ENCODE measurements at places on chromosomes 4 and X.

- no peak for DNase-seq
Measured at GRCh38 chrX:102979536-102979935, 42.5 kb downstream of the RAB40AL start.

DNA sequence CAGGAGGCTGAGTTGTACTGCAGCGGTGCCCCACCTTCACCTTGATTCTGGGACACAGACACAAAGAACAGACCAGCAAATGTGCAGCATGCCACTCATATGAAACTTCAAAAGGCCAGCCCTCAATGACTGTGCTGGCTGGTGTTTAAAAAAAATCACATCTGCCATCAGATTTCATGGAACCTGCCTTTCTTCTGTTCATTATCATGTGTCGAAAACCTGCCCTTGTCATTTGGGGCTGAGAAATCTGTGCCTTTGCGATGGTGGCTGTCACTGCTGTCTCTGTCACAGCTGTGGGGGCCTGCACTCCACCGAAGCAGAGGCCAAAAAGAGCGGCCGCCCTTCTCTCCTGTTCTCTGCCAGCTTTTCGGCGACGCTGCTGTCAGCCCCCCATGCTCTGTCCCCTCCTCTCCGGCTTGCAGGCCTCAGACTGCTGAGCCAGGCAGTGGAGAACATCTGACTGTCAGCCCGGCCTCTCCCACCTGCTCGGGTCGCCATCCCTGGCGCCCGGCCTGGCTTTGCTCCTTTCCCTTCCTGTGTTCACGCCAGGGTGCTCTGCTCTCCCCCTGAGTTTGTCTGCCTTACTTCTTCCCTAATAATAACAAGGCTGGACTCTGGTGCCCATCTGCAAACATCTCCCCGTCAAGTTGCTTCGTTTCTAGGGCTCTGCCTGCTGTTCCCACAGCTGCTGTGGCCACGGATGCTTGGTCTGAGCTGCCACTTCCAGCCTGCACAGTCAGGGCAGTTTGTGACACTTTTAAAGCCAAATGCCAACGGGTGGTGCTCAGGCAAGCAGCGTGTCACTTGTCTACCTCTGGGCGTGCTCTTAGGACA, 355.2 kb downstream of the UNC5C start:
- DNase-seq = no peak

DNA sequence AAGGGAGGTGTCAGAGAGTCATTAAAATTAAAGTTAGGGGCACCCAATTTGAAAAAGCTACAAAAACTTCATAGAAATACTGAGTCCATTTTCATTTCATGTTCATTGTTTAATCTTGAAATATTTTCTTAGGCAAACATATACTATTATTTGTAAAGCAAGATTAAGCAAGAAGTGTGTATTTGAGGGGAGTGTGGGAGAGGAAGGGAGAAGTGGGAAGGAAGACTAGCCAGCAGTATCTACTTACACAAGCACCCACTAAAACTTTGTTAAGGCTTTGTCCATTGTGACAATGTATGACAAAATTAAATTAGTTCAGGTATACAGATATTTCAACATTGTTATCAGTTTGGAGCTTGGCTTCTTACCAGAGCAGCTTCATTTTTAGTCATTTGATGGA, 222.9 kb downstream of the ARHGAP24 start:
- DNase-seq = no peak

DNA sequence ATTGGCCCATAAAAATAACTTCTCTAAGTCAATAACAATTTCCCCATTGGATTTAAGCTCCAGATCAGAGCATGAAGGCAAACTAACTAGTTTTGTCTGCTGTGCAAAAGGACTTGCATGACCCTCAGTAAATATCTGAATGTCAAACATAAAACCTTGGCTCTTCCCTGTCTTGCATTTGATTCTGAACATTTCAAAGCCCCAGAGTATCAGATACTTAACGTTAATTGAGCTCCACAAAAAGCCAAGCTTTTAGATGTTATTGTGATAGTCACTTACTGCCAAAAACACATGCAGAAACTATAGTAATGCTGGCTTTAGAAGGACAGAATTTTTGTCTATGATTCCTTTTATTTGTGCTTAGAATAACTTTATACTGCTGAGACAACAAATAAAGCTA, 664.2 kb downstream of the ADGRL3 start:
- DNase-seq = no peak

DNA sequence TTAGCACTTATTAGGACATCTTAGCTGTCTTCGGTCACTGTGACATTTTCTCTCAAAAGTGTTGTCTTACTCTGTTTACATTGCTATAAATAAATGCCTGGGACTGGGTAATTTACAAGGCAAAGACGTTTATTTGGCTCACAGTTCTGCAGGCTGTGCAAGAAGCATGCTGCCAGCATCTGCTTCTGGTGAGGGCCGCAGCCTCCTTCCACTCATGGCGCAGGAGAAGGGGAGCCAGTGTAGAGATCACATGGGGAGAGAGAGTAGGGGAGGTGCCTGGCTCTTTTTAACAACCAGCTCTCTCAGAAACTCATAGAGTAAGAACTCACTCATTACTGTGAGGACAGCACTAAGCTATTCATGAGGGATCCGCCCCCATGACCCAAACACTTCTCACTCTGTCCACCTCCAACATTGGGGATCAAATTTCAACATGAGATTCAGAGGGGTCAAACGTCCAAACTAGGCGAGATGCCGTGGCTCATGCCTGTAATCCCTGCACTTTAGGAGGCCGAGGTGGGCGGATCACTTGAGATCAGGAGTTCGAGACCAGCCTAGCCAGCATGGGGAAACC, 43.5 kb upstream of the HERC6 start:
- DNase-seq = no peak

DNA sequence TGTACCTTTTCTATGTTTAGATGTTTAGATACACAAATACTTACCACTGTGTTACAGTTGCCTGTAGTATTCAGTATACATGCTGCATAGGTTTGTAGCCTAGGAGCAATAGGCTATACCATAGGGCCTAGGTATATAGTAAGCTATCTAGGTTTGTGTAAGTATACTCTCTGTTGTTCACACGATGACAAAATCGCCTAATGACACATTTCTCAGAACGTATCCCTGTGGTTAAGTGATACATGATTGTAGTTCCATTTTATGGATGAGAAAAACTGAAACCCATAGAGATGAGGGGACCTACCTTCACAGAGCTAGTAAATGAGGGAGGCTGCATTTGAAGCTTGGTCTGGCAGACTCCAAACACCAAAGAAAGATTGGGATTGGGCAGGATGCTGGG, 79.4 kb upstream of the EFNB1 start:
- DNase-seq = no peak

DNA sequence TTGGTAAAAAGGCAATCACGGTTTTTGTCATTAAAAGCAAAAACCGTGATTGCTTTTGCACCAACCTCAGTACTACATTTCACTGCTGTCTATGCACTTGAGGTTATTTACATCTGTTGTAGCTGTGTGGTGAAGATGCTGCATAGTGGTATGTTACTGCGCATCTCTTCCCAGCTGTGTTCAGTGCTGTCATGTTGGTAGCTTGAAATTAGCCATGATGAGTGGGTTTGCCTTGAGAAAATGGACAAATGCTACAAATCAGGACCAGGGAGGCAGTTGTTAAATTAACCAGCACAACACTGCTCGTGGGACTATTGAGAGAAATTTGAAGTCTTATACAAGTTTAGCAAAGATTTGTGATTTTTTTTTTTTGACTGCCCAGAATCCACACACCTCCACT, 2.2 kb upstream of the SMIM43 start:
- no peak for DNase-seq

- DNase-seq = no peak
Measured at GRCh38 chr4:24163314-24163713, 273.5 kb upstream of the PPARGC1A start.

DNA sequence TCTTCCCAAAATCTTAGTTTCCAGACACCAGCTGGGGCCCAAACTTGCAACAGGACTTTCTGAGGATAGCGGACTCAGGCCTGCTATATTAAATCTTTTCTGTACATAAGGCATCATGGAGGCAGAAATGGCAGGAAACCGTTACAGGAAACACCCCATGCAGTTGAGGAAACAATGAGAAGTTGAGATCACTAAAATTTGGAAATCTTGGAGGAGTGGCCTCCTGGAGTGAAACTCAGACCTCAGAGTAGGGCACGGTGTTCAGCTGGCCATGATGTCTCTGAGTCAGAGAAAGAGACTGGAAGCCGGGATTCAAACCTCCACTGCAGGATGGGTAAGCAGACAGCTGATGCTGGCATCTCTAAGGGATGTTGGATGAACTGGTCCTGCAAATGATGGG, 372.6 kb upstream of the CTSO start:
- no peak for DNase-seq

DNA sequence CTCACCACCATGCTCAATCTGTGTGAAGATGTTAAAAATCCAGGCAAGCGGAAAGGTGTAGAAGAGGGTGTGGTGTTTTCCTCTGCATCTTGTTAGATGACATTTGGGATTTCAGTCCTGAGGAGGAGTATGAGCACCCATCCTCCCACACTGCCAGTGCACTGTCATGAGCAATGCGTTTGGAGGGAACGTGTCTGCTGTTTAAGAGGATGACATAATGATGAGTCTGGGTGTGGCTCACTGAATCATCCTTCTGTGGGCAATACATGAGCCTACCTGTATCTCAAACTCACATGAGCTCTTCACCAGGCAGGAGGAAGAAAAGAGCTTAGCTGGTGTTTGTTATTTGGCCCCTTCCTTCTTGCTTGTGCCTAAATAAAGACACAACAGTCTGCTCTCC, 67.9 kb upstream of the ARX start:
- no peak for DNase-seq

DNA sequence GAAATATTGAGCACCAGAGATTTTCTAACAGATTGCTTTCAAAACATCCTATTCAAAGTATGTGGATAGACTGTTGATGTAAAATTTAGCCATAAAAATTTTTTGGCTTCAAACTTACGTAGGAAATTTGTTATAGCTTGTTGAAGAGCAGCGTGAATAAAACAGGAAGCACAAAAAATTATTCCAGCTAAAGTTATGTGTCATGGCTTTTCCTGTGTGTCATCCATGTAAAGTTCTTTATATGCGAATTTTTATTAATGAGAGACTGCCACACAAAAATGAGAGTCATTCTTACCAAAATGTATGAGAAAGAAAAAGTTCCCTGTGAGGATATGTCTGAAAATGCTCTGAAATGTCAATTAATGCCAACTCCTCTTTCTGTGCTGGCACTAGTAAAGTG, 19.5 kb downstream of the EPGN start:
- no peak for DNase-seq

DNA sequence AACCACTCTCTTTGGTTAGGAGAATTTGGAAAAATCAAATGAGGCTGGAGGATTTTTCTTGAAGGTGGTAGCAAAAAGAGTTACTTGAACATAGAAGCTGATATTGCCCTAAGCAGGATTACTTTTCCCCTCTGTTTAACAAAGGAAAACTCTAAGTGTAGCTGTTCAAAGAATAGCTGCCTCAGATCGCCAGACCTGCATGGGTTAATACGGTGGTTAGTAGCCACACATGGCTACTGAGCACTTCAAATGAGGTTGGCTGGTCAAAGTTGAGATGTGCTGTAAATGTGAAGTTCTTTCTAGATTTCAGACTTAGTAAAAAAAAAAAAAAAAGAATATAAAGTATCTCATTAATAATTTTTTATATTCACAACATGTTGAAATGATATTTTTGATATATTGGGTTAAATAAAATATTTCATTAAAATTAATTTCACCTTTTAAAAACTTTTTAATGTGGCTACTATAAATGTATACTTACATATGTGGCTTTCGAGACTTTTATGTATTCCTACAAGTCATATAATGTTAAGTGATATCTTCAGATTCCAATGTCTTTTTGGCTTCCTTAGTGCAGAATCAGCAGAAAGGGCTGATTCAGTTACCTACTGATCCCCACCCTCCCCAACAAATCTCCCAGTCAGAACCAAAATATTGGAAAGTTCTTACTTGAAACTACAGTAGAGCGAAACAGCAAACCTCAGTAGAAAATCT, 3.3 kb upstream of the RPS6KA3 start:
- DNase-seq = no peak

DNA sequence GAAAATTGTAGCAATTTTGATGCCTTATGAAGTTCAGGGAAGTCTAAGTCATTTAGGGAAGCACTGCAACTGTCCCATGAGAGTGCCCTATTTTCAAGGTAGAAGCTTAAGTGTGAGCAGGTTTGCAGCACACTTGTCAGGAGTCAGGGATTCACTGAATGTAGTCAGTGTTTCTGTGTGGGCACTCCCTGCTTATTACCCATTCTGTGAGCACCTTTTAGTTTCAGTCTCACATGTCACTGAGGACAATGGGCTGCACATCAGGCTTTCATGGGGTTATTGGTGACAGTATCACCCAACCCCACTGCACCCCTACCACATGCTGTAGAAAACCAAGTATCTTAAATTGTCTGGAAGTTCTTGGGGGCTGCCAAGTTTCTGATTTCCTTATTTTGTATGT, 2.9 kb upstream of the CCNG2 start:
- DNase-seq = no peak

- no peak for DNase-seq
Measured at GRCh38 chr4:159639671-159640323, 536.9 kb downstream of the RAPGEF2 start.

- DNase-seq = no peak
Measured at GRCh38 chrX:8688776-8689175, 43.2 kb downstream of the ANOS1 start.

DNA sequence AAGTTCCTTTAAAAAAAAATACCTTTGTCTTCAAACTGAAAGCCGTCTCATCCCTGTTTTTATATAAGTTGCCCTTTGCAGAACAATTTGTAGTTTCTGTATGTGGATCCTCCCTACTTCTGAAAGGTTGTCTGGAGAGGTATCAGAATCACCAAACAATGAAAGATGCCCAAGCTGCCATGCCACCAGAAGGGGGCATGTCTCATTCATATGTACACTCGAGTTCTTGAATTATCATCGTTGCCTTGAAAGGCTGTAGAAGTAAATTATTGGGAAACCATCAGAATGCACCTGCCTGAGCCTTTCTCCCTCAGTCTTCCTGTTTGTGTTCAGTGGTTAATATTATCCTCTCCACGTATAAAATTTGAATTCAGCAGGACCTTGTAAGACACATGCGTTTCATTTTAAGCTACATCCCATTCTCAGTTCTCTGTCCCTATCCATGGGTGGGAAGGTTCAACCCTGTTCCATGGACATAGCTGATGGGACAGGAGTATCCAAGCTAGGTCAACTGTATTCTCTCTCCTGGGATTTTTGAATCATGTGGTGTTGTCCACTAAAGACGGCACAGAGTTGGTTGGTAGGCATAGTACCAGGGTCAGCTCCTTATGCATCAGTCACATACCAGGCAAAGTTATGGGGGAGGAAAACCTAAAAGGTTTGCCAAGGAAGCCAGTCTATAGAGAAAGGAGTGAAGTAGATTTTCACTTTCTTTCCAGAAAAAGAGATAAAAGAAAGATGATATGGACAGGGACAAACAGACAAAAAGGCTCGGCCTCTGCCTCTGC, 24.0 kb downstream of the GALNT7 start:
- no peak for DNase-seq
